Smooth muscle cell of trachea (primary cell): ENCODE measurements at places on chromosomes 5 and 9. TPM values are rescaled to one million over a fixed set of nuclear protein-coding genes. Genes with fewer than 3 reads are reported as not detected.

PKD2L2 gene
- total RNA-seq: not detected in 2 replicates

MARCHF3 gene
- total RNA-seq: 6.8 and 7.4 TPM in 2 replicates

OR13C4 gene
- not detected in 2 replicates for total RNA-seq

TMEM174 gene
- total RNA-seq: not detected in 2 replicates

TNFSF15 gene
- 0.44 and 0.99 TPM in 2 replicates for total RNA-seq

OR13D1 gene
- total RNA-seq: not detected in 2 replicates

CCDC180 gene
- 0.99 and 5.5 TPM in 2 replicates for total RNA-seq

ECPAS gene
- 102 and 110 TPM in 2 replicates for total RNA-seq
